SJCRH30 (cell line): ENCODE measurements at places on chromosomes 7 and 10. TPM values are rescaled to one million over a fixed set of nuclear protein-coding genes. Genes with fewer than 3 reads are reported as not detected.

GRCh38 chr10:12974491-12975199, 26.9 kb downstream of the CCDC3 start:
- H3K27ac ChIP-seq: no peak overlapping the region
- H3K36me3 ChIP-seq: peaks cover 2% of the 10 kb centered on the region; the same call in 1 of the 2 replicates
- H3K27me3 ChIP-seq: no peaks in the 10 kb centered on the region
- H3K4me3 ChIP-seq: no peak overlapping the region
- DNase-seq: no peak
- peaks cover 12% of the 10 kb centered on the region; the same call in 1 of the 2 replicates for H3K4me1 ChIP-seq

DNA sequence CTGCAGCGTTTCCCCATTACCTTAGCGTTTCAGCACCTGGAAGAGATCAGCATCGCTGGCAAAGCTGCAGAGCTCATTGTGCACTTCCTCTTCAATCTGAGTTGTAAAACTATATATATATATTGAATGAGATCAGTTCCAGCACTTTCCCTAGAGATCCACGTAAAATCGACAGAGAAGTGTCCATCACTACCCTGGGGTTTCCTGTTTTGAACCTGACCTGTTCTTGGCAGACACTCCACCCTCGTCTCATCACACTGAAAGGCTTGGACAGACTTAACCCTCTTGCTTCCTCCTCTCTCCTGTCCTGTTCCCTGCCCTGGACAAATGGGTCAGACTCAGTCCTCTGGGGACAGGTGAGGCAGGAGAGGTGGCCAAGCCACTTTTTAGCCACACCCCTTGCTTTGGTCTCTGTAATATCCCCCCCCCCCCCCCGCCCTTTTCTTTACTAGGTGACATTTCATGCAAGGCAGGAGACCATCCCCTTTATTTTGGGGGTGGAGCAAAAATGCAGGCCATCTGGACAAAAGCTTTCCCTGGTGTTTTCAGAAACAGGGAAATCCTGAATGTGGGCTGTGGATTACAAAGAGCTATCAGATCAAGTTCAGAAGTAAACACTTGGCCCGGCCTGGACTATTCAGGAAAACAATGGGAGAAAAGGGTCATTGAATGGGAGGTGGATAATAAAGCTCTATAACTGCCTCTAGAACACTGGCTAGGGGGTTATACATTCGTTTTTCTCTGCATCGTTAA, 83.7 kb upstream of the KDM7A start:
- H3K27me3 ChIP-seq: no peaks in the 10 kb centered on the region
- H3K4me3 ChIP-seq: no peak overlapping the region
- no peak overlapping the region for H3K27ac ChIP-seq
- no peak for DNase-seq

DNA sequence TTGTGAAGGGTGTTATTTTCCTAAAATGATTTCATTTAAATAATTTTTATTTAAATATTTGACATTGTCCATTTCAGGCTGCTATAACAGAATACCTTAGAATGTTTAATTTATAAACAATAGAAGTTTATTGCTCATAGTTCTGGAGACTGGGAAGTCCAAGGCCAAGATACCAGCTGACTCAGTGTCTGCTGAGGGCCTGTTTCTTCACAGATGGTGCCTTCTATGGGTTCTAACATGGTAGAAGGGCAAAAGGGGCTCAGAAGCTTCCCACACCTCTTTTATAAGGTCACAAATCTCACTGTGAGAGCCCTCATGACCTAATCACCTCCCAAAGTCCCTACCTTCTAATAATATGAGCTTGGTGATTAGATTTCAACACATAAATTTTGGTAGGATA, 50.7 kb downstream of the MTURN start:
- peaks cover 11% of the 10 kb centered on the region; the same call in 1 of the 2 replicates for H3K4me1 ChIP-seq
- no peak overlapping the region for H3K4me3 ChIP-seq
- DNase-seq: no peak
- no peak overlapping the region for H3K27ac ChIP-seq
- no peaks in the 10 kb centered on the region for H3K27me3 ChIP-seq

DNA sequence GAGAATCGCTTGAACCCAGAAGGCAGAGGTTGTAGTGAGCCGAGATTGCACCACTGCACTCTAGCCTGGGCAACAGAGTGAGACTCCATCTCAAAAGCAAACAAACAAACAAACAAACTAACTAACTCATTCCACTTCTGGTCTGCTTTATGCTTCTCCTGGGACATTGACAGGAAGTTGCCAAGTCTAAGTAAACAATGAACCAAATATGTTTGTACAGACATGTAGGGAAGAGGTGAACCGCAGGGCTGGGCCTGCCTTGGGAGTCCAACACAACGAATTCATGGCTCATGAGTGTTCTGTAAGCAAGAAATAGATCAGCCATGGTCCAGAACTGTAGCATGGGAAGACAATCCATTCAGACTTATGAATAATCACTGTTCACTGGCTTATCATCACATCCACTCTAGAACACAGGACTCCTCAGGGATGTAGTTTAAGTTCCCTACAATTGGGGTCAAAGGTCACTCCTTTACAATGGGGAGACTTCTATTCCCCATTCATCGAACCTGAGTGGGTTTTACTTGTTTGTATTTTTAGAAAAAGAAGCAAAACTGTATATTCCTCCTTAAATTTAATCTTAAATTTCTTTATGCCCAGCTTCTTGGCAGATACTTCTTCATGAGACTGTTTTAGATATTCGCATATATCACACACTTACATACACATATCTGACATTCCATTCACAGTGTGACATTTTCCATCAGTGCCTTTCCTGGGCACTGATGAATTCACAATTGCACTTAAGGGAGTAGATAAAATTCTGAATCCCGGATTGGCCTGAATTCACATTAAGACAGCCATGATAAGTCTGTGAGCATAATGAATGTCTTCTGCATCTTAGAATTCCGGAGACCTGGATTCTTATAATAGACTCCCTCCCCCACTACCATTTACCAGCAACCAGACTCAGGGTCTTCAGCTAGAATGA, 159.1 kb upstream of the EEPD1 start:
- H3K4me3 ChIP-seq: no peak overlapping the region
- H3K27ac ChIP-seq: no peak overlapping the region
- H3K36me3 ChIP-seq: no peaks in the 10 kb centered on the region
- no peaks in the 10 kb centered on the region for H3K4me1 ChIP-seq
- H3K27me3 ChIP-seq: peaks cover 6% of the 10 kb centered on the region; the same call in 1 of the 2 replicates
- DNase-seq: no peak

DNA sequence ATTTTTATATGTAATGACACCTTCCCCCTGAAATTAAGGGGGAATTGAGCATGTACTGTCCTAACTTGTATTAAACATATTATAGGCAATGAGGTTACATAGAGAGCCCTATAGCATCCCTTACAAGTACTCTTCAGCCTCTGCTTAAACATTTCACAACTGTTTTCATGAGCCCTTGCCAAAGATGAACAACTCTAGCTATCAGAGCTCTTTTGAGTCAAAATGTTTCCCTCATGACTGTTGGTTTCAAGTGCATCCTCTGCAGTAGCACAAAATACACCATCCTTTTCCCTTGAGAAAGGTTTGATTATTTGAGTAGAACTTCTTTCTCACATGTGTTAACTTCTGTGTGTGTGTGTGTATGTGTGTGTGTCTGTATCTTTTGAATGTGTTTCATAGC, 1157.6 kb upstream of the CELF2 start:
- H3K36me3 ChIP-seq: no peaks in the 10 kb centered on the region
- no peaks in the 10 kb centered on the region for H3K4me1 ChIP-seq
- H3K27me3 ChIP-seq: no peaks in the 10 kb centered on the region
- no peak overlapping the region for H3K27ac ChIP-seq

- peaks cover 14% of the 10 kb centered on the region for H3K27me3 ChIP-seq
- no peaks in the 10 kb centered on the region for H3K4me1 ChIP-seq
- no peak overlapping the region for H3K27ac ChIP-seq
- no peaks in the 10 kb centered on the region for H3K36me3 ChIP-seq
Measured at GRCh38 chr10:26479766-26480492, 41.8 kb downstream of the APBB1IP start.

GRCh38 chr7:33395340-33395739, 266.0 kb downstream of the BBS9 start:
- H3K4me1 ChIP-seq: peaks cover 8% of the 10 kb centered on the region; the same call in 1 of the 2 replicates
- H3K27ac ChIP-seq: no peak overlapping the region
- no peak for DNase-seq
- no peaks in the 10 kb centered on the region for H3K27me3 ChIP-seq
- no peaks in the 10 kb centered on the region for H3K36me3 ChIP-seq

DNA sequence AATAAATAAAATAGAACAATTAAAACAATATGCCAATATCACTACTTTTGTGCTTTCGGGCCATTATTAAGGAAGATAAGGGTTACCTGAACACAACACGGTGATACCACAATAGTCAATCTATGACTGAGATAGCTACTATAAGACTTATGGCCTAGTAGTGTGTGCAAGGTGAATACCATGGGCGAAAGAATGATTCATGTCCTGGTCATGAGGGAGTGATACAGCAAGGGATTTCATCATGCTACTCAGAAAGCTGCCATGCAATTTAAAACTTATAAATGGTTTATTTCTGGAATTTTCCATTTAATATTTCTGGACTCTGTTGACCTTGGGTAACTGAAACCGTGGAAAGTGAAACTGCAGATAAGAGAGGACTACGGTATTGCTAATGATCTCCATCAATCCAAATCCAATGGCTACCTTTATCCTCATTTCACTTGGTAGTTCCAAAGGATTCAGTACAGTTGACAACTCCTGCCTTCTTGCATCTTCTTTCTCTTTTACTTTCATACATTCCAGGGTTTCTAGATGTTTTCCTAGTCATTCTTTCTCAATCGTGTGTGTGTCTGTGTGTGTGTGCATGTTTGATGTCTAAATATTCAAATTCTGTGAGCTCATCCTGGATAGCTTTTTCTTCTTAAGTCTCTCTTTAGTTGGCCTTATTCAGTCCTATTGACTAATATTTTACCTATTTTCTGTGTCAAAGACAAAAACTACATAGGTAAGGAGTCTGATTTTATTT, 100.5 kb upstream of the MAGI2 start:
- H3K27me3 ChIP-seq: no peaks in the 10 kb centered on the region
- no peaks in the 10 kb centered on the region for H3K4me1 ChIP-seq
- H3K27ac ChIP-seq: no peak overlapping the region
- DNase-seq: no peak
- H3K36me3 ChIP-seq: no peaks in the 10 kb centered on the region

Gene CCDC126
- 14.7 and 15.0 TPM in 2 replicates for total RNA-seq

Gene PRLHR
- total RNA-seq: not detected in 2 replicates

Gene PCLO
- 4.2 and 5.7 TPM in 2 replicates for total RNA-seq

Gene JAKMIP3
- total RNA-seq: not detected in 2 replicates
